ENCODE measurements at places on chromosomes 6 and 20.

- no peak for DNase-seq
These were observed 85.8 kb downstream of the BCAS1 start for GRCh38 chr20:53984356-53985149.

DNA sequence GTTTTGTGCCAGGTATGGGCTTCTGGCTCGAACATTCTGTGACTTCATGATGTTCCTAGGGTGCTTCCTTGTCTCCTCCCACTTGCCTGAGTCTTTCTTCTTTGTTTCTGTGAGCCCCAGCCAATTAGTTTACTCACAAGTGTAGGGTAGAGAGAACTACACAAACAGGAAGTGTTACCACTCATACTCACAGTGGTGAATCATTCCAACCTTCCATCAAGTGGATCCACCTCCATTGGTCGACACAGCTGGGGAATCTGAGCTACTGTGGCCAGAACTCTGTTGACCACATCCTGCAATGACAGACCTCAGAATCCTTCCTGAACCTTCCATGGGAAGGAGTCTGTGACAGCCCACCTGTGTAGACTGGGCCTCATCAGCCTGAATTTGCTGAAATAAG is 76.8 kb downstream of the UNC5CL start:
- peak; percentile 73 for DNase-seq

DNA sequence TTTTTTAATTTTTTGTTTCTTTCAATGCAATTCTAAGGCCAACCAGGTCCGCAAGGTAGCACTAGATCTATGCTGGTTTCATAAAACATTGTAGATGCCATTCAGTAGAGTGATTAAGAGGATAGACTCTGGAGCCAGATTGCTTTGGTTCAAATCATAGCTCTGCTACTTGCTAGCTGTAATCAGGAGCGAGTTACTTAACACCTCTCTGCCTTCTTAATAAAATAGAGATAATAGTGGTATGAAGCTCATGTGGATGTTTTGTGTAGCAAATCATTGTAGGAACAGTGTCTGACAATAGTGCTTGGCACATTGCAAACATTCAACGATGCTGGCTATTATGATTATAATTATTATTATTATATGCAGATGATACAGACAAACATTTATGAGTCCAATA is 164.9 kb downstream of the LAMA2 start:
- no peak for DNase-seq

DNA sequence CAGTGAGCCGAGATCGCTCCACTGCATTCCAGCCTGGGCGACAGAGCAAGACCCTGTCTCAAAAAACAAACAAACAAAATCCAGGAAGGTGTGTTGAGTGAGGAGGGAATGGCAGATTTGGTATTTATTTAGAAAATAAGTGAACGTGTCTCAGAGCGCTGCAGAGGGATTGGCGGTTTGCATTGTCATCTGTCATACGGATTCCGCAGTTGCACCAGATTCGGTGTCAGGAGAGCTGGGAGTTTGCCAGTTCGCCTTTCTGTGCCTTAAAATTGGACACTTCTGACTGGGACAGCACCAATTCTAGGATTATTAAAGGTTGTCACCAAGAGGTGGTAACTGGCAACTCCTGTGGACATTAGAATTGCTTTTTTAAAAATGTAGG is 912 bp downstream of the SNRNP48 start:
- no peak for DNase-seq

DNA sequence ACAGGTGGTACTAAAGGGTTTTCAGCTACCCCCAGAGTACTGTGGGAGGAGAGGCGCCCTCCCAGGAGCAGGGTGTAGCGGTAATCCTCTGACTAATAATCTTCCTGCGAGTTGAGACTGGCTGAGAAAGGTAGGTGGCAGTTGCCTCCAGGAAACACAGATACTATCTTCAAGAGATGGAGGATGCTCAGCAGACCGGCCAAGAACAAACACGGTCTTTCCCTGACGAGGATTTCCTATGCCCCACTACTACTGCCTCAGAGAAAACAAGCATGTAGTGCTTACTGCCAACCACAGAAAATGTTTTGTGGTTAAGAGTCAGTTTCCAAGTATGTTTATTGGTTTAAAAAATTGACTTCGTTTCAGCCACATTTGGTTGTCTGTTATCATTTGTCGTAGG is 26.8 kb downstream of the C6orf89 start:
- DNase-seq, result peak; percentile 57

- no peak for DNase-seq
These were observed 177.0 kb downstream of the TTLL2 start for GRCh38 chr6:167501831-167502385.

- DNase-seq, result peak; percentile 61
These were observed 2.3 kb upstream of the ADGRF1 start for GRCh38 chr6:47044397-47044796.

GRCh38 chr6:17144016-17144415 is 42.2 kb downstream of the STMND1 start:
- DNase-seq, result no peak

Measured in SW 1271 (cell line).